ENCODE measurements at places on chromosomes 1 and 21.

DNA sequence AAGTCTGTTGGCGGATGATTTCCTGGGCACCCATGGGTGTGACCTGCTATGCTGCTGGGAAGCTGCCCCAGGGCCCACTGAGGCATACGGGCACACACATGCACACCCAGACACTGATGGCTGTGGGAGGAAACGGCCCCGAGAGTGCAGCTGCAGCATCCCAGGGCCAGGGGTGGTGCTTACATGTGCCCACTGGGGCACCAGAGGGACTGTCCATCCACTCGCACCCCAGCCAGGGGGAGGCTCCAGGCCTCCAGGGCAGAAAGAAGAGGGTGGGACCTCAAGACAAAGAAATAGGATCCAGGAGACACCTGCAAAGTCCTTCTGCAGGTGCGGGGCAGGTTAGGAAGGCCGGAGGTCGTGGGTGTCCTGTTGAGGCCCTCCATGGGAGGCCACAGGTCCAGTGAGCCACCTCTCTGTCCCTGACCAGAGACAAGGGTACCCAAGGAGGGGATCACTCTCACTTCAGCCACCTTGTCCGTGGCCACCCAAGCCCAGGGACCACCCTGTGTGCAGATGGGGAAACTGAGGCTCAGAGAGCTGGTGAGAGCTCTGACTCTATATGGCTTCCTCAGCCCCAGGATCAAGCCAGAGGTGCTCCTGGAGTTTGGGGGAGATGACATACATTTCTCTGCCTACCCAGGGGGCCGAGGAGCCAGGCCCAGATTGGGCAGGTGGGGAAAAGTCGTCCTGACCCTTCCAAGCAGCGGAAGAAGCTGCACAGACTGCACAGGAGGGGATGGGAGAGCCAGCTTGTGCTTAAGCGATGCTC lies 57.1 kb downstream of the WNT9A start:
- no peak for DNase-seq

- DNase-seq: no peak
These were observed 80.0 kb downstream of the DESI2 start for GRCh38 chr1:244732851-244733450.

GRCh38 chr1:107247679-107248078 lies 106.8 kb downstream of the NTNG1 start:
- DNase-seq: no peak

DNA sequence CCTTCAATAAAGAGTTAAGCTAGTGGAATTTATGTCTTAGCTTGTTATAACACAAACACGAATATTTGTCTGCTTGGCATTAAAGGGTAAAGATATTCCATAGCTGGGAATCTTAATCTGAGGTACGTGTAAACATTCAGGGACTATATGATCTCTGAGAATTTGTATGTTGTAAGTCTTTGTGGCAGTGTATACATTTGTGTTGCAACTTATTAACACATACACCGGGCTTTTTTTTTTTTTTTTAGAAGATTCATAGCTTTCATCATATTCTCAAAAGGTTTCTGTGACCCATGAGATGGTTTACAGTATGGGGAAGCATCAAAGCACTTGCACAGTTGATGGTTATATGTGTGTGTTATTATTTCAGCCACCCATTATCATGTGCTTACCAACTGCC lies 3.0 kb downstream of the GGPS1 start:
- DNase-seq: no peak

GRCh38 chr1:93824834-93825233 lies 54.2 kb downstream of the DNTTIP2 start:
- no peak for DNase-seq

- no peak for DNase-seq
These were observed 7.5 kb downstream of the HMGN1 start for GRCh38 chr21:39341249-39341923.

GRCh38 chr21:33843216-33843615 lies 72.4 kb downstream of the ATP5PO start:
- DNase-seq: no peak

GRCh38 chr1:101484689-101485338 lies 248.0 kb downstream of the S1PR1 start:
- DNase-seq: no peak

DNA sequence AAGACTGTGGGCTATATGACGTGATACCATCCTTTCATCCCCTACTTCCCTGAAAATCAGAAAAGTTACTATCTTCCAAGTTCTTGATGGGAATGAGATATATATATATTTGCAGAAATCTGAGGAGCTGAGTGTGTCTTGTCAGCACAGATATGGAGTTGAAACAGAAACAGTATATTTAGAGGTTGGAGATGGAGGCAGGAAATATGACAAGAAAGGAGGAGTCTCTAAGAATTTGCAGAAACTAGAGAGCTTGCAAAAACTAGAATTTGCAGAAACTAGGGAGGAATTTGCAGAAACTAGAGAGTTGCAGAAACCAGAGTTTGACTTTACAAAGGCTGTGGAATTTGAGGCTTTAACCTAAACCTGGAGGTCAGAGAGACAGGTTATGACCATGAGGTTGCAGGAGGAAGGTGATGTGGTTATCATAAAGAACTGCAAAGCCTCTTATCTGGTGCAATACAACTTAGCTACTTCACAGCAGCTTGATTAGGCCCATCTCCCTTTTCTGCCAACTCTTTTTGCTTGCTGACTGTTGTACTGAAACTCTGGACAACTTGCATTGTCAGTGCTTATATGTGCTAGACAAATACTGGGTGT lies 22.3 kb downstream of the XCL2 start:
- no peak for DNase-seq

DNA sequence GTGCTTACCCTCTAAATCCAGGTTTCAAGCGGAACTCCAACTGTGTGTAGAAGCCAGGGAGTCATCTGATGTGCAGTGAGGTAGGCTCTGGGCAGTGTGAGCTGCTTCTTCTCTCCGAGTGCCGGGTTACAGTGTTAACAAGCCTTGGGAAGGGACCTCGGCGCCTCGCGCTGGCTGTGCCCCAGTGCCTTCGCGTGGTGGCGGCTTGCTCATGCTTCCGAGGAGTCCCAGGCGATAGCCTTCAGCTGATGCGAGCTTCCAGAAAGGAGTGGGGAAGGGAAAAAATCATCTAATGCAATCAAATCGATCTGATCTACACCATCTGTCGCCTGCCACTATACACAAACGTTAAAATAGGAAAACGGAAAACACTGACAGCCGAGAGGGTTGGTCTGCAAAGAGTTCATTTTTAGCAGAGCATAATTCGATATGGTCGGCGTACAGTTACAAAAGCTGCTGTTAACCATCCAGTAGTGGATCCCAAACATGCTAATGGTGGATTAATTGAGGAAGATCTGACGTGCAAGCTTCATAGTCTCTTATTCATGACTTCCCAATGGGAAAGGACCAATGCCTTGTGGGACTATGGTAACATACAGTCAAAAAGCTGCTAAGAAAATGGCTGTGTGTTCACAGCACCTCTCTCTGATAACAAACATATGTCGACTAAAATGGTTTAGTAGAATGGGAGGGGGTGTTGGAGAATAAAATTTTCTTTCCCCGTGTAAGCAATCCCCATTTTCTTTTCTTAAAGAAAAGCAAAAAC lies 128.7 kb upstream of the DPYD start:
- DNase-seq: no peak

- DNase-seq: no peak
These were observed 160.3 kb downstream of the PTPRU start for GRCh38 chr1:29396438-29397255.

GRCh38 chr1:93338387-93339146 lies 7.1 kb upstream of the DR1 start:
- peak; percentile 85 for DNase-seq

DNA sequence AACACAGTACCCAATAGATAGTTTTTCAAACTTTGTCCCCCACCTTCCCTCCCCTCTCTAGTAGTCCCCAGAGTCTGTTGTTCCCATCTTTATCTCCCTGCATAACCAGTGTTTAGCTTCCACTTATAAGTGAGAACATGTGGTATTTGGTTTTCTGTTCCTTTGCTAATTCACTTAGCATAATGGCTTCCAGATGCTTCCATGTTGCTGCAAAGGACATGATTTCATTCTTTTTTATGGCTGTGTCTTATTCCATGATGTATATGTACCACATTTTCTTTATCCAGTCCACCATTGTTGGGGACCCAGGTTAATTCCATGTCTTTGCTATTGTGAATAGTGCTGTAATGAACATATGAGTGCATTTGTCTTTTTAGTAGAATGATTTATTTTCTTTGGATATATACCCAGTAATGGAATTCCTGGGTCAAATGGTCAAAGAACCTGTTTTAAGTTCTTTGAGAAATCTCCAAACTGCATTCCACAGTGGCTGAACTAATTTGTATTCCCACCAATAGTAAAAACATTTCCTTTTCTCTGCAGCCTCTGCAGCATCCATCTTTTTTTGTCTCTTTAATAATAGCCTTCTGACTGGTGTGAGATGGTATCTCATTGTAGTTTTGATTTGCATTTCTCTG lies 126.0 kb downstream of the AK5 start:
- no peak for DNase-seq

DNA sequence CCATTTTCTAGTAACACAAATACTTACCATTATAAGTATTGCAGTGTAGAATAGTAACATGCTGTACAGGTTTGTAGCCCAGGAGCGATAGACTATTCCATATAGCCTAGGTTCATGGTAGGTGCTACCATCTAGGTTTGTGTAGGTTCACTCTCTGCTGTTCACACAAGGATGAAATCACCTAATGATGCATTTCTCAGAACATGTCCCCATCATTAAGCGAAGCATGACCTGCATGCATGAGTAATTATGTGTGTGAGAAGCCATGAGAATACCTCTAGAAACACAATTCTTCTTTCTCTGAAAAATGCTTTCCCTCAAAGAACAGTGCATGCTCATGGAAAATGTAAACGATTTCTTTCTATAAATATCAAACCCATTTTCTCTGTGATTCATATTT lies 69.3 kb downstream of the NR5A2 start:
- DNase-seq: no peak

- DNase-seq: no peak
These were observed 52.1 kb downstream of the STYXL2 start for GRCh38 chr1:167145965-167146364.

DNA sequence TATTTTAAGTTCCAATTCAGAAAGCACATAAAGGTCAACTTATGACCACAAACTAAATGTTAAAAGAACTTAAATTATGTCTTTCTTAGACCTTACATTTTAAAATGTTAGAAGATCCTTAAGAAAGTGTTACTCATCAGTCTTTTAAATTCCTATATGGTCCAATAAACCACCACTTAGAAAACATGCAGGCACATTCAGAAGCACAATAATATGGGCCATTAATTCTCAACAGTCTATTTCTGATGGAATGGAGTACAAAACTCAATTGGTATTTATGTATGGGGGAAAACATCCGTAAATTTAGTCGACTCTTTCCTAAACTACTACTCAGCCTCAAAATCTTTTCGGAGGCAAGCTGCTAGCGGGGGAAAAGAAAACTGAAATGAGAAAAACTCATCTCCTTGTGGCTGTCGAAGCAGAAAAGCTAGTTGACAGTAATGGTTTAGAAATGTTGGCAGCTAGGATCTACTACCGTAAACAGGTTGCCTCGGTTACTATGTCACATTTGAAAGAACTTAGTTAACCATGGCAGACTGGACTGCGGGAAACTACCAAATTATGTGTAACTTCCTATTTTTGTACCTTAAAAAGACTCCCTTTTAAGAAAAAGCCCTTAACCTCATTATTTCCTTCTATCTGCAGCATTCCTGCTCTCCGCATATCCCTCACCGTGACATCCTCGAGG lies 1.0 kb downstream of the TRMT1L start:
- no peak for DNase-seq

DNA sequence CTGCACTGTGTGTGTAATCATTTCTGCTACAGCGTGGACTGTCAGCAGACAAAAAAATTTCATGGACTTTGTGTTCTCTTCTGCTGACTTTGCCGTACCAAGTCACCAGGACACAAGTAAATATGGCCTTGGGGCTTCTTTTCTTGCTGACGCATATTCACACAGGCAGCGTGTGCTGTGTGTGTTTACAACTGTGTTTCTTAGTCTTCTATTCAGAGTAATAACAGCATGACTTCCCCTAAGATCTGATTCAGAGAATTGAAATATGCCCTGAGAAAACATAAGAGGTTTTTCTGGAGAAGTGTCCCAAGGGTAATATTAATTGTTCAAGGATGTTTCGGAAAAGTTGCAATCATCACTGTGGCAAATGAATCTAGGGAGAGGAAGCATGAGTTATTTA lies 47.1 kb upstream of the DYNLT5 start:
- peak; percentile 48 for DNase-seq

GRCh38 chr1:50080904-50081586 lies 27.7 kb upstream of the ELAVL4 start:
- DNase-seq: no peak

- peak; percentile 76 for DNase-seq
These were observed 64.9 kb downstream of the RGS13 start for GRCh38 chr1:192700834-192701271.

DNA sequence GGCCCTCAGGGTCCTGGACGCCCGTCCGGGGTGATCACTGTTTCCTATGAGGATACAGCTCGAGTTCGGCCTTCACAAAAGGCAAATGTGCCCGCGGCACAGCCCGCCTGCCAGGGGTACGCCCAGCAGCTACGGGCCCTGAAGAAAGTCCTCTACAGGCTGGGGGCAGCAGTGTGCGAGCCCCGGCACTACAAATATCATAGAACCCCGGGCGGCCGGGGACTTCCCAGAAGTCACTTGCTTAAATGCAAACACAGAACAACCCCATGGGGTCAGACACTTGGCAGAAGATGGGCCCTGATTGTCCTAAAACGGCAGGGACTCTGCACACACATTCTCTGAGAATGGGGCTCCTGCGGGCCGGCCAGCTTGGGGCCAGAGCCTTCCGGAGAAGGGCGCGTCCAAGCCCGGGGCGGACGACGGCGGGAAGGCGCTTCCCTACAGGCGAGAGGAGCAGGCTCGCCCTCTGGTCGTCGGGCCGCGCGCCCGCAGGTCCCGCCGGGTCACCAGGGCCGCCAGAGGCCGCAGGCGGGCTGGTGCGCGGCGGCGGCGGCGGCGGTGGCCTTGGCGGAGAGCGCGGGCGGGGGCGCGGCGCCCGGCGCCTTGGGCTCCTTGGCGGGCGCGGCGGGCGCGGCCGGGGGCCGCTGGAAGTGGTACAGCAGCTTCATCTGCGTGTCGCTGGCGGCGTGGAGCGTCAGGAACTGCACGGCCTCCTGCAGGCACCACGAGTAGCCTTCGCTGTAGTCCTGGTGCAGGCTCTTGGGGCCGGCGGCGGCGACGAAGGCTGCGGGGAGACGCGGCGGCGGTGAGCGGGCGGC lies 888 bp downstream of the HES5 start:
- DNase-seq: no peak

DNA sequence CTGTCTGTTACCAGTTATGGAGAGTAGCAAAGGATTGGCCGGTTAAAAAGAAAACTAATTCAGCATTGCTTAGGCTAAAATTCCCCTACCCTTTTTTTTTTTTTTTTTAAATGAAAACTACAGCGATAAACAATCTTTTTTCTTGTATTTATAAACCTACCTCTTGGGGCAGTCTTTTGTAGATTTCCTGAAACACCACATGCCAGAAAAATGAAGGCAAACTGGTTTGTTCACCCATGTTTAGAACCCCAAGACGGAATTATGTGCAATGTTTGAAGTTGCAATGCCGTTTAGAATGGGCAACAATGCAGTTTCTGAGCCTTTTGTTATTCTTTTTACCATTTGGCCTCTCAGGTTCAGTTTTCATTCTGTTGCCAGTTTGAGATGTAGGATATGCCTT lies 59.1 kb downstream of the PRDM2 start:
- no peak for DNase-seq

Measured in fibroblast of skin of left biceps (primary cell).